ENCODE measurements at places on chromosomes 12 and 14.

- no peak for DNase-seq
Observed at GRCh38 chr12:116590561-116590960, 31.4 kb downstream of the MAP1LC3B2 start.

DNA sequence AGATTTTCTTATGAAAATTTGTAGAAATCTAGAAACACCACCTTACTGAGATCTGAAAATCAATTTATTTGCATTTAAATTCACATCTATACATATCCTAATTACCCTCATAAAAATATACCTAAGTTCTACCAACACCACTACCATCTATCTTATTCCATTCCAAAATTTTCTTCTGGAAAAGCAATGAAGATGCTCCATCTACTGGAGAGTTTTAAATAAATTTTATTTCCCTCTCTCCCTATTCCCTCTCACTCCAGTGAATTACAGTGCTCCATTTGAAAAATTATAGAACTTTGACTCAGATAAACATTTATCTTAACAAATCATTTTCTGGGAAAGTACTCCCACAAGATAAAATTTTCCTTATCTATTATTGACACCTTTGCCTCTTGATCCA is 2.3 kb upstream of the C14orf39 start:
- DNase-seq, result no peak

GRCh38 chr12:64656429-64656828 is 46.1 kb downstream of the RASSF3 start:
- DNase-seq, result no peak

- no peak for DNase-seq
Observed at GRCh38 chr12:47155457-47156166, 75.9 kb upstream of the AMIGO2 start.

GRCh38 chr12:58576081-58576480 is 344.2 kb downstream of the LRIG3 start:
- no peak for DNase-seq

DNA sequence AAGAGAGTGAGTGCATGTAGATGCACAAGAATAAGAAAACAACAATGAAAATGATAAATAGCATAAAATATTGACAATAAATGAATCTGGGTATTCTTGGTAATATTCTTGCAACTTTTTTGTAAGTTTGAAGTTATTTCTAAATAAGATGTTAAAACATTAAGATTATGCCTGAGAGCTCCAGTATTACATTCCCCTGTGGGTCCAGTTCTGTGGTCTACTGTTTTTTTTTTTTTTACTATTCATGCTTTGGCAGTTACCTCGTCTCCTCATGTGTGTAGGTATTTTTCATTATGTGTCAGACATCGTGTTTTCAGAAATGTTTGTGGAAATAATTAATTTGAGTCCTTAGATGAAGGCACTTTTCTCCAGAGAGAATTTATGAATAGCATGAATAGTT is 386.2 kb downstream of the AACS start:
- no peak for DNase-seq

DNA sequence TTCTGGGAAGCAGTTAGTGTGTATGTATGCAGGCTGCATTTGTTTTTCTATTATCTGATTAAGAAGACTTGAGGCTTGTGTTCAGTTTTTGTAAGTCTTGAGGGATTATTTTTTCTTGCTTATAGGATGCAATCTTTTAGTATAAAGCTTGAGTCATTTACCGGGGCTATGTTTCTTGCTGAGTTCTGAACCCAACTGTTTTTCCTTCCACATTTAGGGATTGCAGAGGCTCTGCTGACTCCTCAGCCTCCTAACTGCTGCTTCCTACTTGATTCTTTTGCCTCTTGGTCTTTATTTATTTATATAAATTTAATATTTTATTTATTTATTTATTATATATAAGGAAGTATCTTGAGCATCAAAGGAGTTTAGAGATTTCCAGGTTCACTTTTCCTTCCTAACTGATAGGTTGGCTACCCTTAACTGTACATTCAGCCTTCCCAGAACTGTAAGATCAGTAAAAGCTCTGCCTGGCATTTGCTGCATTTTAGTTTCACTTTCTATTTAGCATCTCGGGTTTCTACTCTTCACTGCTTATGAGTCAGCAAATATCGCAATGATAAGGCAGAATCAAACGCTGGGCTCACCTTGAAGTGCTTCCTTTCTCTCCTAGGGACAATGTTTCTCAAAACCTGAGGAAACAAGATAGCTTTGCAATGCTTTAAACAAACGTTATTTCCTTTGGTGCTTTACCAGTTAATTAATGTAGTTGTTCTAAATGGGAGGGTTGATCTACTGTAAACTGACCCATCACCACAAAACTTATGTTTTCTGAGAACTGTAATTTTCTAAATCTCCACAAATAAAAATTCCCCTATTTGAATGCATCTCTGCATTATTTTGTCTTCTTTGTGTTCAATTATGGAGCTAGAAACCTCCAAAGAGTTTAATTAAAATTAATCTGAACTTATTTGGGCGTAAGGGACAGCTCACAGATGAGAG is 1183.7 kb upstream of the TMEM132C start:
- no peak for DNase-seq

DNA sequence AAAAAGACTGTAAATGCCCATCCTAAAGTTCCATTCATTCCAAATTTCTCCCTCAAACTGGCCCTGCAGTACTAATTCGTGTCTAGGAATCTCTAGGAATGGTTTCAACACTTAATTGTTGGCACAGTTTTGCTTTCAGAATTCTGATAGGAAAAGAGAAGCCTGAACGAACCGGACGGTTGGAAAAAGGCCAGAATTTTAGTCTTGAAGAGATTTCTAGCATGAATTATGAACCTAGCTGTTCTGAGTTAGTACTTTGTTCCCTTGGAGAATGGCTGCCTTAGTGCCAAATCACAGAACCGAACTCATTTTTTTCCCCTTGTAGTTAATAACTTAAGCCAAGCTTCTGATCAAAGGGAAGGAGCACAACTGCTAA is 262.6 kb downstream of the ADAMTS20 start:
- DNase-seq, result no peak

DNA sequence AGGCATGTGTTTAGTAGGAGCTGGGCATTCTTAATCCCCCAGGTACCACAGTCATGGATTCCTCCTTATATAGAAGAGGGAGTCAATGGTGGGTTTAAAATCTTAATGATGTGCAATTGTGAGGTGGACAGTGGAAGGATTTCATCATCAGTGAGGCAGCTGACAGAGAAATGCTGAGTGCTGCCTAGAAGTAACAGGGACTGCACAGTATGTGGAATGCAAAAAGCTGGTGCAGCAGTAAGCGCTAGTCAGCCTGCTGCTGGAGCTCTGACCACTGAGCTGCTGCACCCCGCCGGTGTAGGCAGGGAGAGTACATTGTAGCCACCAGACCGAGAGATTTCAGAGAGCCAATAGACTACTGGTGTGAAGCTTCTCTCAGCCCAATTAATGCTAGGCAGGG is 80.5 kb upstream of the DACT1 start:
- no peak for DNase-seq

- DNase-seq, result no peak
Observed at GRCh38 chr14:36524220-36524837, 4.3 kb upstream of the NKX2-1 start.
